ENCODE measurements at places on chromosomes 12 and 14.
A peak's percentile ranks its signal among the peaks of the same experiment; 100 is the strongest.

DNA sequence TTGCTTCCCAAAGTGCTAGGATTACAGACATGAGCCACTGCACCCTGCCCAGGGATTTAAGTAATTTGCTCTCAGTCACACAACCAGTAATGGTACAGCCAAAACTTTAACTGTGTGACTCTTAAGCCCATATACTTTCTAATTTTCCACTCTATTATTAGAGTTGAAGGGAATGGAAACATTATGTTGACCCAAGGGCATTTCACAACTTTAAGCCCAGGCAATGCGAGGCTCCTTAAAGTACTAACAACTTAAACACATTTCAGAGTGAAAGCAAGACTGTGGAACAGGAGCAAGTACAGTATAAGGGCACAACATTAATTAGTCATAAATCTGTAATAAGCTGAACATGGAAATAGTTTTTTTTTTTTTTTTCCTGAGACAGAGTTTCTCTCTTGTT lies 39.8 kb downstream of the BAZ1A start:
- no peak for DNase-seq

DNA sequence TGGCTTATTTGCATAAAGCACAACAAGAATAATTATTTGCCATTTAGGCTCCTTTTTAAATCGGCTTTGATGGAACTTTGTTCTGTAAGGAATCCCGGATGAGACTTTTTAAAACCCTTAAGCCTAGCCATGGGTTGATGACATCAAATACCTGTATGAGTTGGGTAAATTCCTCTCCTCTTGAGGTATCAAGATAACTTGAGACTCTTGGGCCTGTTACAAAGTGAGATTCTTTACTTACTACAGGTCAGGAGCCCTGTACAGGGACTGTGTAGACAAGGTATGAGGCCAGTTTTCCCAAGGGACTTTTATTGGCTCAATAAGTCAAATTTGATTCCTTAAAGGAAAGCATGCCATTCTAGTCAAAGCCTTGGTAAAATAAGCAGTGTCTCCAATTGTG lies 68.8 kb downstream of the HSD17B6 start:
- DNase-seq = no peak

GRCh38 chr14:96351986-96352385 lies 11.2 kb downstream of the ATG2B start:
- no peak for DNase-seq

- DNase-seq = peak; percentile 39
Observed at GRCh38 chr12:125255935-125256633, 190.8 kb downstream of the AACS start.

DNA sequence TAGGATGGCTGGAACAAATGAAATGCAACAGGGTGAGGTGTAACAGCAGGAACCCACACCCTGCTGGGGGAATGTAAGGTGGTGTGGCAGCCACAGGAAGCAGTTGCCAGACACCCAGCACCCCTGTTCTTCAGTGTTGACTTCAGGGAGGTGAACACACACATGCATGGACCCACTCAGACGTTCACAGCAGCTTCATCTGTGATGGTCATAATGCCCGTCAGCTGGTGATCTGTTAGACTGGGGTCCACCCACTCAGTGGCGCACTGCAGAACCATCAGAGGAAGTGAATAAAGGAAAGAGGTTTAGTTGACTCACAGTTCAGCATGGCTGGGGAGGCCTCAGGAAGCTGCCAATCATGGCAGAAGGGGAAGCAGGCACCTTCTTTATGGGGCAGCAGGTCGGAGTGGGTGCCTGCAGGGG lies 22.7 kb upstream of the TEX22 start:
- no peak for DNase-seq

- no peak for DNase-seq
Observed at GRCh38 chr12:43285159-43285598, 266.8 kb downstream of the ADAMTS20 start.

- DNase-seq = no peak
Observed at GRCh38 chr12:89674326-89674942, 34.2 kb downstream of the ATP2B1 start.

GRCh38 chr12:58906917-58907316 lies 13.4 kb downstream of the LRIG3 start:
- DNase-seq = no peak

DNA sequence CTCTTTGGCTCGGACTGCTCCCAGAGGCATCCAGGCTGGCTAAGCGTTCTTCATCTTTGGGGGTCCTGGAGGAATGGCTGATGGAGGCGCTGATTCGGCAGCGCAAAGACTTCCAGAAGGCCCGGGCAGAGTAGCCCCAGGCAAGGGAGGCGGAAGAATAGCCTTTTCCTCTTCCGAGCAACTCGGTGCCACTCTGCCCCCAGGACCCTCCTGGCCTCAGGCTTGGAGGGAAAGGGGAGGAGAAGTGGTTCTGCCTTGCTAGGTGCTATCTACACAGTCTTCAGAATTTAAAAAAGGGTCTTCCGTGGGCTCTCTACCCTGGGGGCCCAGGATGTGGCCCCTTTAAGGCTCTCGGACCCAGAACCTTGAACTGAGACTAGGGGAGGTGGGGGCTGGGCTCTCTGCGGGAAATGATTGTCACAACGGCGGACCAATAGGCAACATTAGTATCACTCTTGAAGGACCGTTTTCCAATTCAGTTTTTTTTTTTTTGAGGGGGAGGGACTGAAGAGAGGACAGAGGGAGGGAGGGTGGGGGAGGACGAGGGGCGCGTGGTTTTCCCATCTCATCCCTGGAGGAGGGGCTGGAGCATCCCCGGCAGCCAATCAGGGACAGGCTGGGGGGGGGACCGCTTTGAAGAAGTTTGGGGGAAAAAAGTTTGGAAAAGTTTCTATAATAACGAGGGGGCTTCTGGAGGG lies at the start of gene NFATC4:
NFATC4 (plus strand) TSS at position 671 of the 698 bp plus-strand sequence. CDS start 157 bp downstream, outside the sequence.
- DNase-seq = peak; percentile 87

DNA sequence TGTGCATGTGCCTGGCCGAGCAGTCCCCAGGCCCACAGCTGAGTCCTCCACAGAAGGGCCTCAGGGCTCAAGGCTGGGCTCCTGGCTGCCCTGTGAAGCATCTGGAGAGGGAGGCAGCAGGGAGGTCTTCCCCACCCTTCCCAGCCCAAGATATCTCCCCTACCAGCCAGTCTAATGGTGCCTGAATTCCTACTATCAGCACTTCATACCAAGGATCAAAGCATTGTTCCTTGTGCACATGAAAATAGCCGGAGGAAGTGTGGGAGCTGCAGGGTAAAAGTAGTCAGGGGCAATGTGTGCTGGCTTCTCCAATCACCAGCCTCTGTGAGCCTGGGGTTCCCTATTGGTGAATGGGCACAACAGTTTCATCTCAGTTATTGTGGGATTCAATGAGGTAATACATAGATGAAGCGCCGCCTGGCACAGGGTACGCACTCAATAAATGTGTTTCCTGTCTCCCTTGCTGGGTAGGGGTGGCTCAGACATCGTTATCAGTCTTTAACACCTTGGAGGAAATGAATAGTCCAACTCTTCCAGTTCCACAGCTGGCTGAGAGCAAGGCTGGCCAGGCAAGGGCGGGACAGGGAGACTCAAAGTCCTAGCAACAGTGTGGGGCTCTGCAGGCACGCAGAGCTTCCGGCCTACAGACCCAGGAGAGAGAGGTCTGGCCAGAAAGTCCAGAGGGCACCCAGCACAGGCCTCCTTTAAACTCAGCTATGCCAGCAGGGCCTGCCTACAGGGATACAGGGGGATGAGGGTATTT lies 39.1 kb upstream of the PNMA1 start:
- no peak for DNase-seq

GRCh38 chr14:23550812-23551265 lies 726 bp downstream of the ZFHX2 start:
- DNase-seq = no peak

Data from NAMALWA (cell line).